H54 (cell line): ENCODE measurements at places on chromosomes 1 and 21.

GRCh38 chr1:241939798-241940197 is 17.8 kb upstream of the BECN2 start:
- no peak for DNase-seq

- no peak for DNase-seq
Measured at GRCh38 chr1:229268505-229268904, 2.4 kb upstream of the RAB4A start.

DNA sequence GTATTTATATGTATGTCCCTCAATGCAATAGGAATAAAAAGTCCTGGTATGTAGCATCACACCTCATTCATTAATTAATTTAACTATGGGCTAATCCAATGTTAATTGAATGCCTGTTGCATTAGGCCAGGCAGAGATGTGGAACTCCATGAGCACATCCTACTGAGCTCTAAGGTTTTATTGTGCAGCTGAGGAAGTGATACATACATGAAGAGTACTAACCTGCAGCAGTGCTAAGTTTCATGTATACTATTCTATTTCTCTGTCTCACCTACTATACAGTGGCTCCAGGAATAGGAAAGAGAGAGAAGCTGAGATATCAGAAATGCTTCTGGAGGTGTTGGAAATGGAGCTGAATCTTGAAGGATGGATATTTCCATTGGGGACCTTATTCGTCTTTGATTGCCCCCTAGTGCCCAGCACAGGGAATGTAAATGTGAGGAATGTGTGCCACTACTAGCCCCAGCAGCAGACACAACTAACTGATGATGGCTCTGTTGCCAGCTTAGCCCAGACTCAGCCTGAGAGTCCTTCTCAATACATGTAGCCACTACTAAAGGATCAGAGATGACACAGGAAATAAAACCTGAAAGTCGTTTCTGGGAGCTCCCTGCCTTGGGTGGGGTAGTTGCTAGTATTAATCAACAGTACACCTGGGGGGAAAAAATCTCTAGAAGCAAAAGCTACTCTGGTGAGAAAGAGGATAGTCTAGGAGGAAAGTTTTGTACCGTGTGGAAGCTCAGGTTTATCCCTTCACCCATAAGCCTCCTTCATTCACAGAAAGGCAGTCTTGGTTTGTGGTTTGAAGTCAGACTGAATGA is 173.3 kb upstream of the FOXD3 start:
- DNase-seq = no peak

GRCh38 chr1:29683472-29683871 is 447.1 kb downstream of the PTPRU start:
- no peak for DNase-seq

GRCh38 chr1:203046984-203047630 is 20.8 kb downstream of the PPFIA4 start:
- peak; percentile 79 for DNase-seq

GRCh38 chr1:85484264-85484663 is 19.3 kb upstream of the DDAH1 start:
- no peak for DNase-seq

DNA sequence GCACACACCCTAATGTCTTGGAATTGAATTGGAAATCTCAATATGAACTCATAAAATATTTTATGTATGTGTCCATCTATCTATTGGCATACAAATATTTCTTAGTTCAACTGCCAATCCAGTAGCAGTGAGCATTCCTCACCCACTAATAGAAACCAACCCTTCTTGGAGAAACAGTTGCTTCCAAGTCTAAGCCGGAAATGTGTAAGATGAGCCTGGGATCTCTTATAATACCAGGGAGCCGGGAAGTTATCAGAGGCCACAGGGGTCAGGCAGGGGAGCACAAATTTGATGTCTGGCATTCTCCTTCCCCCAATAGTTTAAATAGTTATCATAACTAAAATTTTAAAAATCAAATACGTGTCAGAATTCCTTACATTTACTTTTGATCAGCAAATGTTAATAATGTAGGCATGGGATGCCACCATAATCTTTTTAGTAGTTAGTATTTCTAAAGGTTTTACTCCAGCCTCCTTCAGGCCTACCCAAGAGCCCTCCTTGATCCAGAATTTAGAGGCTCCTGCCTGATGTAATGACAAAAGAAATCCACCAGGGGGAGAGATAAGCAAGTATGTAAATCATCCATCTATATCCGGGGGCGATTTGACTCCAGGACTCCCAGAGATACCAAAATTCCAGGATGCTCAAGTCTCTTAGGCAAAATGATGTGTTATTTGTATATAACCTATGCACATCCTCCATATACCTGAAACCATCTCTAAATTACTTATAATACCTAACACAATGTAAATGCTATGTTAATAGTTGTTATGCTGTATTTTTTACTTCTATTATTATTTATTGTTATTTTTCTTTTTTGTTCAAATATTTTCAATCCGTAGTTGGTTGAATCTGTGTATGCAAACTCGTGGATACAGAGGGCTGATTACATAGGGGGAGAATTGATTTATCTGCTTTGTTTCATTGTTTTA is 218.7 kb upstream of the COA6 start:
- DNase-seq = peak; percentile 41

- peak; percentile 85 for DNase-seq
Measured at GRCh38 chr1:204258213-204259115, 44.7 kb upstream of the GOLT1A start.

GRCh38 chr1:3674100-3675094 is 22.1 kb downstream of the TP73 start:
- no peak for DNase-seq

DNA sequence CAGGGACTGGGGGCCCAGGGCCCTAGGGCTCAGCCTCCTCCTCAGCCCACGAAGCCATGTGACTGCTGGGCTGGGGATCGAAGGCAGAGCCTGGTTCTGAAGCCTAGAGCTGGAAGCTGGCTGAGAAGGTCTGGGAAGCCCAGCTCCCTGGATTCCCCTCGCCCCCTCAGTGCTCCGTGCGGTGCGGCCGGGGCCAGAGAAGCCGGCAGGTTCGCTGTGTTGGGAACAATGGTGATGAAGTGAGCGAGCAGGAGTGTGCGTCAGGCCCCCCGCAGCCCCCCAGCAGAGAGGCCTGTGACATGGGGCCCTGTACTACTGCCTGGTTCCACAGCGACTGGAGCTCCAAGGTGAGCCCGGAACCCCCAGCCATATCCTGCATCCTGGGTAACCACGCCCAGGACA is 9.1 kb downstream of the ADAMTSL4 start:
- no peak for DNase-seq

- DNase-seq = no peak
Measured at GRCh38 chr1:22216966-22217365, 74.1 kb upstream of the WNT4 start.

- no peak for DNase-seq
Measured at GRCh38 chr1:114061121-114061830, 82.0 kb downstream of the OLFML3 start.

- no peak for DNase-seq
Measured at GRCh38 chr1:219171192-219171935, 2.3 kb upstream of the LYPLAL1 start.

DNA sequence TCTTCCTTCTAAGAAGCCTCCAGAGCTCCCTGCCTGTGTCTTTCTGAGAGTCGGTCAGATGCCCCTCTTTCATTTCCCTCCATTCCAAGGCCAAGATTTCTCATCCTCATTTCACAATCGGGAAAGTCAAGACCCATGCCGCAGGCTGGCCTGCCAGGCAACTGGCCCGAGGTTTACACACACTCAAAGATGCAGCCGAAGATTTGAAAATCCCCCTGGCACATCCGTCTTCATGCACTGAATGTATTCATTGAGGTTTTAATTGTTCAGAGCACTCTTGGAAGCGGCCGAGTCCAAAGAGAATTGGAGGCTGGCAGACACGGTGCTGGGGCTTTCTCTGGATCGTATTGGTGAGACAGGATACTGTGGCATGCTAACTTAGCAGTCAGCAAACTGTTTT is 29.1 kb upstream of the SRP9 start:
- no peak for DNase-seq

DNA sequence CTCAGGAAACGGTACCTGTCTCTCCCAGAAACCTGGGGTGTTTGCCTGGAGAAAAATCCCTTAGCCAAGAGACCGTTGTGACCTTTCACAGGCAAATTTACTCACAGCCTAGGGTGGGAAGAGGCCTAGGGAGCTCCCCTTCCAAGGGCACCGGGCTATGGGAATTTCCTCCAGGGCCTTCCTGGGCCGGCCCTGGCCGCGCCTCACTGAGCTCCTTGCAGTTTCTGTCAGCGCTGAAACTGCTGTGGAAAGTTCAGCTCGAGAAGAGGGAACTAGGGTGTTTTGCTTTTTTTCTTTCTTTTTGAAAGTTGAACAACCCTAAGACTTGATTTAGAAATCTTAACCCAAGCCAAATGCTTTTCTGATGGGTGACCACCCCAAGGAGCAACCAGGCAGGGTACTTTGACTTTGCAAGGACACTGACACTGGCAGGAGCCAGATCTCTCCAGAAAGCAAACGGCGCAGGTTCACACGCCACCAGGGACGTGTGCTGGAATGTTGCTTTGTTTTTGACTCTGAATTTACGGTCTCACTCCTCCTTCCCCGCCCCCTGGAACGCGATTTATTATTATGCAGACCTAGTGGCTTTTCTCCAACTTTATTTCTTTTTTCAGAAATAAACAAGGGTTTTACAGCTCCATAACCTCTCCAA is 229.6 kb upstream of the JUN start:
- DNase-seq = no peak

DNA sequence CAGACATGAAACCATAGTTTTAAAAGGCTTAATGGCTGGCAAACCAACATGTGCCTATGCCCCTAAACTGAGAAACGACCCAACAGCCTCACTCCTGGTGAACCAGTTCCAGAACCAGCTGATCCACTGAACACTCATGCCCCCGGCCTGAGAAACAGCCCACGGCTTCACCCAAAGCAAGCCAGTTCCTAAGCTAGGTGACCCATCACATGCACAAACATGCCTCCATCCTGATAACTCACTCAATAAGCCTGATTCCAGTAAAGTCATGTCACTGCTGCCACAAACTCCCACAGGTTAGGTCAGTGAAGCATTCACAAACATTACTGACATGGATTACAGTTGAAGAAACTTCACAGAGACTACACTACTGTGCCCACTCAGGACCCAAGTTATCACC is 161.6 kb downstream of the USH2A start:
- DNase-seq = no peak

DNA sequence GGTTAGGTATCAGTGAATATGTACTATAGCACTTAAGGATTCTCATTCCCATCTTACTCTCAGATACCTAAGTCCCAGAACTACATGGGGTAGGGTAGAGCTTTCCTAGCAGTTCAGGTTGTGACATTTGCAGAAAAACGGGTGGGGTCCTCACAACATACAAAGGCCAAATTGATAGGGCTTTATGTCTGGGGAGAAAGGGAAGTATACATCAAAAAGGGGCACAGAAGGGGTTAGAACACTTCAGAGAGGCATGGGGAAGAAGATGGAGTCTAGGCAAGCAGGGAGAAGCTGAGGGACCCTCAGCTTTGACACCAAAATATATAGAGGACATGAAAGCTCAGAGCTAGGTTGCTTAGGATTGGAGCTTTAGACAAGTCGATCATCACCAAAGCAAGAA is 3.6 kb downstream of the UROD start:
- DNase-seq = no peak

DNA sequence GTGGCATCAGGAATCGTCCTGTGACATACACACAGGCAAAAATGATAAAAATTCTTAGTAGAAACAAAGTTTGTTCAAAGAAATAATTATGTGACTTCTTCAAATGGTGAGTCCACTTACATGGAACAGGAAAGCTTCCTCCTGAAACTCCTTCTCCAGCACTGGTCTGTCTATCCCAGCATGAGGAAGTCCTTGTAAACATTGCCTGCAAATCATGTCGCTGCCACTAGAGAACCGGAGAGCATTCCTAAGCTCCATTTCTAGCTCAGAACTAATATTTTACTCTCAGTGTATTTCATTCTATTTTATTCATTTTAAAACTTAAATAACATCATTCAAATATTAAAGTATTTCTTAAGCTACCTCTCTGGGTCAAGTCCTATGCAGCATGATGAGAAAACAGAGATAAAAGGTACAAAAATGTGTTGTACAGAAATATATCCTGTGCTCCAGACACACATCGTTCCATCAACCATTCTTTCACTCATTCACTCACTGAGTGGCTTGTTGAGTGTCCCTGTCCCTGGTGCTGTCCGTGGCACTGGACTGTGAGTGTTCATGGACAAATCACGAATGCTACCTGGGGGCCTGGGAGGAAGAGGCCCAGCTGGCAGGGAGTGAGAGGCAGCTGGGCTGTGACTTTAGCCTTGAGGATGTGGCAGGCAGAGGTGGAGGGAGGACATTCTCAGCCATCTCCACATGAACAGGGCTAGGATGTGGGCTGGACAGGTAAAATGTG is 10.0 kb downstream of the CYP4A22 start:
- no peak for DNase-seq

- no peak for DNase-seq
Measured at GRCh38 chr21:43268086-43268803, 99.4 kb downstream of the CRYAA start.

- DNase-seq = no peak
Measured at GRCh38 chr21:34031835-34032370, 41.5 kb upstream of the MRPS6 start.
